ENCODE measurements at places on chromosomes 1 and 21.

GRCh38 chr1:170659399-170660035, 4.4 kb upstream of the PRRX1 start:
- no peak for DNase-seq

DNA sequence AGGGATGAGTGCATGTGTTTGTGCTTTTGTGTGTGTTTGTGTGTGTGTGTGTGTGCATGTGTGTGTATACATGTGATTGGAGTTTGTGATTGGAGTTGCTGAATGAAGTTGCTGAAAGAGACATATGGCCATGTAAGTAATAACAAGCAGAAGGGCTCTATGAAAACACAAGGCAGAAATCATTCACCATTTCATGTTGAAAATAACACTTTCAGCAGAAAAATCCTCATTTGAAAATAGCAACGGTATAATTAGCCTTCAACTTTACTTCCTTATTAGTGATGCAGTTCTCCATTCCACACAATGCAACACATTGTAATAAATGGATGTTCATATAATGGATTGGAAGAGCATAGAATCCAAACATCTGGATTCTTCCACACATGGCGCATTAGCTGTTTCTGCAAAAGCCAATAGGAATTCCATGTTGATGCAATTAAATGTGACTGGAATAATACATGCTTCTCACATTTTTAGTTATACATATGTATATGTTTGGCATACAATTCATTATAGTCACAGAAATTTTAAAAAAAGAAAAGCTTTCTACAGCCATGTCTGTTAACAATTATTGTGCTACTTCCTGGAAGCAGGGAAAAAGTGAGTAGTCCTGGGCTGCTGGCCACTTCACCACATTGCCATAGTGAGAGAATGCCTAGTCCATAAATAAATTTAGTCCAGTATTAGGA, 538.0 kb downstream of the LTN1 start:
- no peak for DNase-seq

GRCh38 chr1:155944444-155944799, 3.0 kb downstream of the RXFP4 start:
- DNase-seq: no peak

GRCh38 chr1:169148472-169149252, 42.2 kb downstream of the ATP1B1 start:
- no peak for DNase-seq

DNA sequence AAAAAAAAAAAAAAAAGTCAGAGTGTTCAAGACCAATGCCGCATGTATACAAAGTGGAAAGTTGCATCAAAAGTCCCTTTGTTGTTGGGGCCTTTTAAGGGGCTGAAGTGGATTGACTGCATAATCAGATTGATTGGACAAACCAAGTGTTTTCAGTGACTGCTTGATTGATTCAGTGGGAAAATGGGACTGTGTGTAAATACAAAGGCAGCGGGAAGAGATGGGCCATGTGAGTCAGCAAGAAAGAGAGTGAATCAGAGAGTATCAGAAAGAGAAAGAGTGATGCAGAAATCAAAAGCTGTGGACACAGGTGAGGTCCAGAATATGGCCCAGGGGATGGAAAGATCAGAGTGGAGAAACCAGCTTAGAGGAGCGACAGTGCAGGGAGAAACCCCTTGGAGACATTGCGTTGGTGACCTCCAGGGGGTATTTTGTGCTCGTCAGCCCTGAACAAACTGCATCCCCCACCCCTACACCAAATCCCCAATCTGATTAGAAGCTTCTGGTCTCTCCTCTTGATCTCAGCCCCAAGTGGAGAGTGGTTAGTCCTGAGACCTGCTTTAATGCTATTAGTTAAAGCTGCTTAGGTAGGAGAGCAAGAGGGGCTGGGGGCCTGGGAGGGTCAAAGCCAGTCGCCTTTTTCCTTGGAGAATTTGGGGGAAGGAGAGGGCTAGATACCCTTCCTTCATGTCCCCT, 5.1 kb upstream of the ETV3L start:
- no peak for DNase-seq

All from CD4-positive, alpha-beta T cell treated with Interleukin-10 for 1 hour (primary cell).